Activated CD4-positive, CD25-positive, alpha-beta regulatory T cell (primary cell): ENCODE measurements at places on chromosomes 7 and 10.

DNA sequence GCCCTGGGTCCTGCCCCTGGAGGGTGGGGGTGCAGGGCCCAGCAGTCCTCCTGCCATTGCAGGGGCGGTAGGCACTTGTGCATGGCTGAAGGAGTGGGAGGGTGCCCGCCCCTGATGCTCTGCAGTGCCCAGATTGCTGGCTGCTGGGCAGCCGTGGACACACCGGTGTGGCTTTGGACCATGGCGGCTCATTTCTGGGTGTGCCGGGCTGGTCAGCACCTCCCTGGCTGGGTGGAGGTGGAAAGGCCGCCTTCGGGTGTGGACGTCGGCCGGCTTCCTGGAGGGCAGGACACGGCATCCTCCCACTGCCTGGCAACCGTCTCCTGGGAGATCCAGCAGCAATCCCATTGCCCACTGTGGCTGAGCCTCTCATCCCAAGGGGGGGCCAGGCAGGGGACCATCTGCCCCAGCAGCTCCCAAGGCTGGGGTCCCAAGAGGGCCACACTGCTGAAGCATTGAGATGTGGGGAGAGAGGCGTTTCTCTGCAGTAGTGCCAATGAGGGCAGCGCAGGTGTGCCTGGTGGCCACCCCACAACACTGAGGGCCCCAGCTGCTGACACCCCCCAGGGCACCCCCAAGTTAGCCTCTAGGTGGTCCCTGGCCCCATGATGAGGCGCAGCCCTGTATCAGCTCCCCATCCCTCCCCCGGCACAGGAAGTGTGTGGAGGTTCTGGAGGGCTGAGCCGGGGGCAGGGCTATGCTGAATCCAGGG lies 12.9 kb downstream of the TTYH3 start:
- no peak for DNase-seq

DNA sequence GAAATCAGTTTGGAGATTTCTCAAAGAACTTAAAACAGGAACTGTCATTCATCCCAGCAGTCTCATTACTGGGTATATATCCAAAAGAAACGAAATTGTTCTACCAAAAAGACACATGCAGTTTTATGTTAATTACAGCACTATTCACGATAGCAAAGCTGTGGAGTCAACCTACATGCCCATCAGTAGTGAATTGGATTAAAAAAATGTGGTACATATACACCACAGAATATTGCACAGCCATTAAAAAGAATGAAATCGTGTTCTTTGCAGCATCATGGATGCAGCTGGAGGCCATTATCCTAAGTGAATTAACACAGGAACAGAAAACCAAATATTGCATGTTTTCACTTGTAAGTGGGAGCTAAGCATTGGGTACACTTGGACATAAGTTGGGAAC lies 158.9 kb downstream of the CDK14 start:
- DNase-seq = no peak

DNA sequence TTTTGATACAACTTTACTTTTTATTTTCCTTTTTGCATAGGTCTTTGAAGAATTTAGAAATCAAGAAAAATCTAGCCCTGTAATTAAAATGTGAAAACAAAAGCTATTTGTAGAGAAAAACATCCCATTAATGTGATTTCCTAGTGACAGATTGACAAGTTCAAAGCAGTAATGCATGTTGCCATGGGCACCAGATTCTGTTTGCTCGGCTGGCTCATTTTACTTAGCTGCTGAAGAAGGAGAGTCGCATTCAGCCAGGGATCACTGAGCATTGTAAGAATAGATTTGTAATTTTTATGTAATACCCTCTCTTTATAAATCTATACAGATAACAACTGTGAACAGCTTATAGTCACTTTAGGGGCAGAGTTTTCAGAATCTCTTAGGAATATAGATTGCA lies 28.5 kb downstream of the DNAJB9 start:
- DNase-seq = no peak

GRCh38 chr7:147182874-147183273 lies 1066.3 kb downstream of the CNTNAP2 start:
- no peak for DNase-seq

DNA sequence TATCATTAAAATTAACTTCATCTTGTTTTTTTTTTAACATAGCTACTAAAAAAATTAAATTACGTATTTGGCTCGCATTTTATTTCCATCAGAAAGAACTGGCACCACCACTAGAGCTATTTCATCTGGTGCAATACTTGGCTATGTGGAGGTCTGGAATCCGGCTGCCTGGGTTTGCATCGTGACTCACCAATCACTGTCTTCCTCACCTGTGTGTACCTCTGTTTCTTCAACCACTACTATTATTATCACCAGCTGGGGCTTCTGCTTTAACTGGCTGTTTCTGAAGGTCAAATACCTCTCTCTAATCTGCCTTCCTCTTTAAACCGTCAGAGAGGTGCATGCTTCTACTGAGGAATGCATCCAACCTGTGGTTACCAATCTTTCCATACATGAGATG lies 6.5 kb downstream of the WDR91 start:
- DNase-seq = no peak

DNA sequence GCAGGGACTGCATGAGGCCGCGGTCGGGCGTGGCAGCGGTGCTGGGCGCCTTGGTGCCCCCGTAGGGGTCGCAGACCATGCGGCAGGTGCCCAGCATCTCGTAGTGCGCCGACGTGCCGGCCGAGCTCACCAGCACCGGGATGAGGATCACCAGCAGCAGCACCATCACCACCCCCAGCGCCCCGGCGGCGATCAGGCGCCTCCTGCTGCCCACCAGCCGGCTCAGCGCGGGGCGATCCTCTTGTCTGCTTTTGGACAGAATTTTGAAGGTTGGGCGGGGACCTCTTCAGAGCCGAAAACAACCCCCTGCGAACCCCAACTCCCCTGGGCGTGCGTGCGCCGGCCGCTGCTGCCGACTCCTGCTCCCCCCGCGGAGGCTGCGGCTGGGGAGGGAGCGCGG lies 779 bp downstream of the C1QL3 start:
- no peak for DNase-seq

- no peak for DNase-seq
Observed at GRCh38 chr10:48958598-48959190, 19.1 kb upstream of the LRRC18 start.

- DNase-seq = no peak
Observed at GRCh38 chr10:70093335-70093944, 39.2 kb downstream of the AIFM2 start.

DNA sequence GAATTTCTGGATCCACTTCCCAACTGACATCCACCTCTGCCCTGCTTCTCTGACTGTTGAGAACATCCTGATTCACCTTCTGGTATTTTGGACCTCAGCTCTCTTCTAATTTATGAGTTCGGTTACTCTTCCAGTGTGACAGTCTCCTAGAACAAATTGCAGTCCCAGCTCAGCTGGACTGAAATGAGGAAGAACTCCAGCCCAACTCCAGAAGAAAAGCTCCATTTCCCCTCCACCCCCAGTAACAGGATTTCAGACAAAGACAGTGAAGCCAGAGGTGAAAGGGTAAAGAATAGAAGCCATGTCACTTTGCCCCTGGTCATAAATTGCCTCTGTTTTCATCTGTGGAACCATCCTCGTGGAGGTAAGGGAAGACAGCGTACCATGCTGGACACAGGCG lies 26.2 kb upstream of the INHBA start:
- DNase-seq = no peak

GRCh38 chr7:25098096-25099046 lies 26.7 kb downstream of the CYCS start:
- no peak for DNase-seq

GRCh38 chr7:128194533-128195282 lies 46.4 kb upstream of the LEP start:
- no peak for DNase-seq

DNA sequence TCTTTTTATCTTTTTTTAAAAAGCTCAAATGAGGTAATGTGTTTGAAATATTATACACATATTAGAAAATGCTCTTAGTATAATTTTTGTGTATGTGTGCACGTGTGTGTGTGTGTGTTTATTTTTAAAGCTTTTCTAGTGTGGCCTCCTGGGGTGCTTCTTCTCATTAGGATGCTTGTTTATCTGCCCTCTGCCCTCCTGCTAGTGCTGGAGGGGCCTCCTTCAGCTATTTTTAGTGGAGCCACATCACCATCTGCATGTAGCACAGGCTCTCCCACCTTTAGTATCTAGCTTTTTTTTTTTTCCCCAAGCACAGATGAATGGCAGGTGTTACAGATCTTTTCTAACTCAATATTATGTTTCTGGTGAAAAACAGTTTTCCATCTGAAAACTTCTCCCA lies 155.7 kb upstream of the TMEM229A start:
- DNase-seq = no peak

DNA sequence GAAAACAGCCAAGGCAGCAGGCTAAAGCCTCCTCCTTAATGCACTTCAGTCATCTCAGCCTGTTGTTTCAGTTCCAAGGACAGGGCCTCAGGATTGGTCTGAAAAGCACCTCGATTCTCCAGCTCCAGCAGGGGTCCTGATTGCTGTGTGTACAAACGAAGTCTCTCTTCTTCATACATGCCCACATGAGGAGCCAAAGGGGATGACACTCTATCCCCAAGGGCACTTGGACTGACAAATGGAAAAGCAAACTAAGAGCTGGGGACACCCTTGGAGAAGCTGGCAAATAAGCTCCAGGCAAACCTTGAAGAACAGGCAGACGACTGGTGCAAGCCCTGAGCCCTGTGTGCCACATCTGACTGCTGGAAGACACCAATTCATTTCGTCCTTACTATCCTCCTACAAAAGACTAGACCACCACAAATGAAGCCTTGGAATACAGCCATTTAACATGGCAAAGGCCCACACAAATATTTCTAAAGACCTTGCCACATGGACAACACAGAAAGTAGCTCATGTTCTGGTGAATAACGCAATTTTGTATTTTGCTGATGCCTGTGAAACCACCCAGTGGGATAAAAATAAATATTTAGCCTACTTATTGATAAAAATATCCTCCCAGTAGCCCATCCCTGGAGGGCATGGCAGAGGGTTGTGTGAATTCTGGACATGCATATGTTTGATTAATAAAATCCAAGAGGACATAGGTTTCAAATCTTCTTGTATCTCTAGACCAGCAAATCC lies 61.9 kb downstream of the PARD3 start:
- no peak for DNase-seq

- no peak for DNase-seq
Observed at GRCh38 chr10:35259769-35260397, 76.4 kb upstream of the CCNY start.

DNA sequence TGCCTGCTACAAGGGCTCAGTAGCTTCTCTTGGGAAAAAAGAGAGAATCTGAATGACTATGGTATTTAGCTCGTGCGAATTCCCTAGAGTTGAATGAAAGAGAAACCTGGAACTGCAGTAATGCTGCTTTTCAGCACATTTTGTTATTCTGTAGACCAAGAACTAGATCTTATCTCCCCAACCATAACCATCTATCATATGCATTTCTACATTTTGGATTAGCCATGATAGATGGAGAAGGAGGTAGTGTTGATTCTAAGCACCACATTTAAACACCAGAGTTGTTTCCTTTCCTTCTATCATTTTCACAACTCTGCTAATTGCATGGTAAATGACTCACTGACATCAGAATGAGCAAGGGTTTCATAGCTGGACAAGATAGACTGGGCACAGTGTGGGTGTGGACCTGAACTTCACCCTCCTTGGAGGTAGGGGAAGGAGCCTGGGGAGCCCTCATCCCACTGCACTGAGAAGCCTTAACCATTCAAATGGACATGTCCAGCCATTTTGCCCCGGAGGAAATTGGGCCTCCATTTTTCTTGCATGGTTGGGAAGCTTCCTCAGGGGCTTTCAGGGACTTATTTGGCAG lies 55.3 kb upstream of the BMPER start:
- no peak for DNase-seq

DNA sequence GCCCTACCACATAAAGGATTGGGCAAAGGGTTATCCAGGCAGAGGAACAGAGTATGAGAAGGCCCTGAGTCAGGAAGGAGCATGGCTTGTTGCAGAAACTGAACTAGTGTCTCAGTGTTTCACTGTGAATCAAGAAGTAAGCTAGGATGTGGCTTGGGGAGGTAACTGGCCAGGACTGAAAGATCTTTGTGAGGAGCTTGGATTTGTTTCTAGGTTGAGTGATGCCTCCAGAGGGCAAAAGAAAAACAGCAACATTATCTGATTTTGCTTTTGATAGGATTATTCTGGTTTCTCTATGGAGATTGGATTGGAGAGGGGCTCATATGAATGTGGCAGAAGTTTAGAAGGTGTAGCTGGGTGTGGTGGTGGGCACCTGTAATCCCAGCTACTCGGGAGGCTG lies 137.9 kb upstream of the HDAC9 start:
- DNase-seq = no peak

GRCh38 chr10:76149182-76149581 lies 717.8 kb downstream of the LRMDA start:
- DNase-seq = no peak

DNA sequence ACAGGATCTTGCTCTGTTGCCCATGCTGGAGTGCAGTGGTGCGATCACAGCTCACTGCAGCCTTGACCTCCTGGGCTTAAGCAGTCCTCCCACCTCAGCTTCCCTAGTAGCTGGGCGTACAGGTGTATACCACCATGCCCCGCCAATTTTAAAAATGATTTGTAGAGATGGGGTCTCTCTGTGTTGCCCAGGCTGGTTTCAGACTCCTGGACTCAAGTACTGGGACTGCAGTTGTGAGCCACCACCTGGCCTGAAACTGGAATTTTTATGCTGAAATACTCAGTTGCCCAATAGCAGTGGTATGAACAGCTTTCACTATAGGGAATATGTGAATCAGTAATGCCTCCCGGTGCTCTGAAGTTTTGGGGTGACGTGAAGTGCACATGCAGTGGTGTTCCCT lies 7.6 kb downstream of the ZRANB1 start:
- DNase-seq = no peak

GRCh38 chr10:117412469-117413010 lies 37.3 kb upstream of the PDZD8 start:
- no peak for DNase-seq

DNA sequence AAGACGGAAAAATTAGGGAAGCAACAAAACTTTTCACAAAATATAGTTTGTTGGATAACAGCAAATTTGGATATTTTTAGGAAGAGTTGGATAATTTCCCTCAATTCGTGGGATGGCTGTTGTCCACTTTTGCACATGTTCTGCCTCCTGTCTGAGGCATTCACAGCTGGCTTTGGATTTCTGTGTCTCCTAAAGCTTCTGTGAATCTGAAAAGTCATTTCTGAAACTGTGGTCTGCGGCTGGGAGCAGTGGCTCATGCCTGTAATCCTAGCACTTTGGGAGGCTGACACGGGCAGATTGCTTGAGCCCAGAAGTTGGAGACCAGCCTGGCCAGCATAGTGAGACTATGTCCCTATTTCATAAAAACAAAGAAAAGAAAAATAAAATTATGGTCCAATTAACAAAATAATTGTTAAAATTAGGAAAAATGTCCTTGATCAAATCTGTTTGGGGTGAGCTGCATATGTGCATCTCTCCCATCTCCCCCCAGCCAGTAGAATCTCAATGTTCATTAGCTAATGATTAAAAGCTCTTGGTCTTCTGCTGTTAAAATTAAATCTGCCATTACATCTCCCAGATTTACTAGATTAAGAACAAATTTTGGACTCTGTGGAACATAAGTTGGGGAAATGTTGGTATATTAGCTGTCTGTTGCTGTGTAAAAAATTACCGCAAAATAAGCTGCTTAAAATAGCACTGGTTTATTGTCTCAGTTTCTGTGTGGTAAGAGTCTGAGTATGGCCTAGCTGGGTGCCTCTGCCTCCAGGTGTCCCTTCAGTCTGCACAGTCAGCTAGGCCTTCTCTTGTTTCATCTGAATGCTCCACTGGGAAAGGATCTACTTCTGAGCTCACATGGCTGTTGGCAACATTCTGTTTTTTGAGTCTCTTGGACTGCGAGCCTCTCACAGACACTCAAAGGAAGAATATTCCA lies 332.0 kb upstream of the FZD1 start:
- DNase-seq = no peak
